ENCODE measurements at places on chromosomes 13 and 19.

DNA sequence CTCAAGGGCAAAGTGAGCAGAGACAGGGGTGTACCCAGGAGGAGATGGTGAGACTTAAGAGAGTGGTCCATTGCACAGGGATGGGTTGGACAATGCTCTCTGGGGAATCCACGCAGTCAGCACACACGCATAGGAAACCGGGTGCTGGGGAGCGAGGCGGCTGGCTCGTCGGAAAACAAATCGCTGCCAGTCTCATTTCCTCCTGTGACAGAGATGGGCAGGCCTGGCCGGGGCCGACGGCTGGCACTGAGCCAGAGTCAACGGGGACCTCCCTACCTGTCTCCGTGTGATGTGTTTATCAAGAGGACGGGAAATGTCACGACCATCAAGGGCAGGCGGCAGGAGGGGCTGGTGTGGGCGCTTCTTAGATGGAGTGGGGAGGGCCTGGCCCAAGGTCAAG is 27.3 kb downstream of the PTPRS start:
- no peak overlapping the region for H3K4me3 ChIP-seq
- H3K4me1 ChIP-seq: no peaks in the 10 kb centered on the region
- H3K27ac ChIP-seq: no peak overlapping the region
- H3K36me3 ChIP-seq: no peaks in the 10 kb centered on the region
- DNase-seq: no peak
- H3K27me3 ChIP-seq: peaks cover 10% of the 10 kb centered on the region

- H3K4me3 ChIP-seq: no peak overlapping the region
- no peak overlapping the region for H3K27ac ChIP-seq
- peaks cover 3% of the 10 kb centered on the region for H3K4me1 ChIP-seq
- no peak for DNase-seq
Measured at GRCh38 chr19:38502410-38503076, 69.1 kb downstream of the RYR1 start.

GRCh38 chr19:29785360-29785759 is 26.4 kb upstream of the CCNE1 start:
- DNase-seq: no peak
- no peaks in the 10 kb centered on the region for H3K4me1 ChIP-seq
- H3K36me3 ChIP-seq: no peaks in the 10 kb centered on the region
- H3K27ac ChIP-seq: no peak overlapping the region
- H3K27me3 ChIP-seq: peaks cover 2% of the 10 kb centered on the region
- H3K4me3 ChIP-seq: no peak overlapping the region

DNA sequence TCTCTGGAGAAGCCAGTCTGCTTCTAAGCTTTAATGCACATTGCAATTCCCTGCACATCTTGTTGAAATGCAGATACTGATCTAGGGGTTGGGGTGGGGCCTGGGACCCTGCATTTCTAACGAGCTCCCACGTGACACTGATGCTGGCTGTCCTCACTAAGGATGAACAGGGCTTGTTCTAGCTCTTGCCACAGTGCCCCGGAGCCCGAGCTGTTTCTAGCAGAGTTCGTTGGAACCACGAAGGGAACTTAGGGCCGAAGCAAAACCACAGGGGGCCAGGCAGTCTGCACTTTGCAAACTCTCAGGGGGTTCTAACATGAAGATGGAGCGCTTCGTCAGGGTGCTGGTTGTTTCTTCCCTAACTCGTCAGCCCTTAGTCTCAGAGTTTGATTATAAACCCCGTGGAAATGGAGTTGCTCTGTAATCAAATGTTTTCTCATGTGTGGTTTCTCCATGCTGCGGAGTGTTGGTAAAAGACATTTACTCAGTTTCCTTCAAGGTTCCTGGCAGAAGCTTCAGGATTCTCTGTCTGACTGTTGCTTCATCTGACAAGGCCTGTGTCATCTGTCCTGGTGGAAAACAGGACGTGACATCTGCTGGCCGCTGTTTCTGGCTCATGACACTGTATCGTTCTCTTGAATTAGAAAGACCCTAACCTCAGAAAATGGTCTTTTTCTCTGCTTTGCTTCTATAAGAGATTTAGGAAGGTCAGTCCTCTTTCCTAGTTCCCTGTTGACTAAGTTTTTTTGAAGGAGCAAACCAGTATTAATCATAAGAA is 221.5 kb downstream of the TEX29 start:
- H3K36me3 ChIP-seq: no peaks in the 10 kb centered on the region
- H3K4me3 ChIP-seq: no peak overlapping the region
- no peaks in the 10 kb centered on the region for H3K4me1 ChIP-seq
- DNase-seq: no peak

- H3K4me3 ChIP-seq: no peak overlapping the region
- H3K27ac ChIP-seq: no peak overlapping the region
- DNase-seq: no peak
Measured at GRCh38 chr13:100131863-100132574, 43.1 kb downstream of the PCCA start.
